ENCODE measurements at places on chromosomes 5 and 9.
A peak's percentile ranks its signal among the peaks of the same experiment; 100 is the strongest.

DNA sequence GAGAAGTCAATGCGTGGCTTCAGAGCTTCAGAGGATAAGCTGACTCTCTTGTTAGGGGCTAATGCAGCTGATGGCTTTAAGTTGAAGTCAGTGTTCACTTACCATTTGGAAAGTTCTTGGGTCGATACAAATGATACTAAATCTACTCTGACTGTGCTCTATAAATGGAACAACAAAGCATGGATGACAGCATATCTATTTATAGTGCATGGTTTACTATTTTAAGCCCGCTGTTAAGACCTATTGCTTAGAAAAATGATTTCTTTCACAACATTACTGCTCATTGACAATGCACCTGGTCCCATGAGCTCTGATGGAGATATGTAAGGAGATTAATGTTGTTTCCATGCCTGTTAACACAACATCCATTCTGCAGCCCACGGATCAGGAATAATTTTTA lies 435.7 kb downstream of the MAT2B start:
- DNase-seq = no peak

DNA sequence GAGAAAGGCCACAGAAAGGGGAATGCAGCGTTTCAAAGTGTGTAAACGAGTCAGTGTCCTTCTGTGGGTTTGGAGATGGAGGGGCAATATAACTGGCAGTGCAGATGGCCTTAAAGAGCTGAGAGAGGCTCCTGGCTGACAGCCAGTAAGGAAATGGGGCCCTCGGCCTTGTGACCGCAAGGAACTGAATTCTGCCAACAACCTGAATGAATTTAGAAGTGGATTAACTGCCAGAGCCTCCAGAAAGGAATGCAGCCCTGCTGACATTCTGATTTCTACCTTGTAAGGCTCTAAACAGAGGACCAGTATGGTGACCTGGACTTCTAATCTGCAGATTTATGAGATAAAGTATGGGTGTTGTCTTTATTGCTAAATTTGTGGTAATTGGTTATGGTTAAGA lies 17.5 kb upstream of the NREP start:
- no peak for DNase-seq

GRCh38 chr5:98804066-98804465 lies 30.6 kb downstream of the RGMB start:
- DNase-seq = no peak

- DNase-seq = no peak
Measured at GRCh38 chr5:6737043-6737941, 24.1 kb downstream of the TENT4A start.

- DNase-seq = no peak
Measured at GRCh38 chr9:2761424-2761823, 44.1 kb downstream of the KCNV2 start.

DNA sequence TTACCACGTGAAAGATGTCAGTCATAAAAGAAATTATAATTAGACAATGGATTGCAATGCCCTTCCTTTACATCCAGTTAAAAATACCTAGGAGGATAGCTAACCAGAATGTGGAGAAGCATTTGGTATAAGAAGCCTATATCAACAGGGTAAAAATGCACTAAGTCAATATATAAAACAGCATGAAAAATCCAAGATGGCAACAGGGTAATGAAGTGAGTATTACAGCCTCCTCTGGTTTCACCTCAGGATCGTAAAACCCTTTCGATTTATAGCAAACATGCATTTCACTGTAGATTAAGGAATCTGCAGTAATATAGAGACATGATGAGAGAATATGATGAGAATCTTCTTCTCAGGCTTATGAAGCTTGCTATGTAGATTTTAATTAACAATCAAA lies 999.3 kb downstream of the NR2F1-AS1 start:
- no peak for DNase-seq

DNA sequence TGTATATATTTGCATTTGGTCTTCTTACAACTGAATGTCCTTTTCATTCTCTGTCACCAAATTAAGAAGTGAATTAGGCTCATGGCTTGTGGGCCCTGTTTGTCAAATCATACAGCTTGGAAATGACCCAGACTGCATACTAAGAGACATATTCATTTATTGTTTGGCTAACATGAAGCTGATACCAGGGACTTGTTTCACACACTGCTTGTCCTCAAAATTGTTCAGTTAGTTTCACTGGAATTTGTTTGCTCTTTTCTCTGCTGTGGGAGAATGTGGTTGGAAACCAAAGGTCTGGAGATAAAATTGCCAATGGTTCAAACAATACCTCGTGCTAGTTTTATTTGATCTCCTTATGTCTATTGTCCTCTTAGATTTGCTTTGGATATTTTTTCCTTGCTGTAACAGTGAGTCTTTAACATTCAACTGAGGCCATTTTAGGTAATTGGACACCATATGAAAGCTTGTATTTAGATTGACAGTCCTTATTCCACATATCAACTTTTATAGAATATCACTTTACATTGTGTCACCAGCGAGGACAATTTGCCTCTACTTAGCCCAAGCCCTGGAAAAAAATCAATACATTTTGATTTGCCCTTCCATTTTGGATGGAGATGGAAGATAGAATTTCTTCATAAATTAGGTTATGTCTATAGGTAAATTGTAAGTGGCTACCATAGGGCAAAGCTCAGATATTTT lies 144.3 kb upstream of the MTAP start:
- DNase-seq = no peak

GRCh38 chr5:145681686-145682085 lies 153.5 kb downstream of the PRELID2 start:
- DNase-seq = peak; percentile 41

DNA sequence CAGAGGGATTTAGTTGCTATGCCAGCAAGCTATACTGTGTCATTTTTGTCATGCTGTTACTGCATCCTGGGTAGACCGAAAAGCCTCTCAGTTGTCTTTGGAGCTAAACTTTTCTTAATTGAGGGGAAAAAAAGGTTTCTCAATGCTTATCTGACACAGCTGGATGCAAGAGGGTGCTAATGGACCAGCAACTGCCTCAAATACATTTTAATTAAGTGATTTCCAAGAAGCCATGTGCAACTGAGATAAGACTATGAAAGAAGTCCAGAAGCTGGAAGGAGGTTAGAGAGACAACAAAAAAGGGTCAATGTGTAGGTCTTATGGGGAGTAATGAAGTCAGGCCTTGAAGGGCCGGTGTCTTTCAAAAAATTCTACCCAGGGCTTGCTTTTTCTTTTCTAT lies 465.7 kb upstream of the DMAC1 start:
- DNase-seq = no peak

- DNase-seq = no peak
Measured at GRCh38 chr9:107018861-107019545, 156.0 kb downstream of the ZNF462 start.

DNA sequence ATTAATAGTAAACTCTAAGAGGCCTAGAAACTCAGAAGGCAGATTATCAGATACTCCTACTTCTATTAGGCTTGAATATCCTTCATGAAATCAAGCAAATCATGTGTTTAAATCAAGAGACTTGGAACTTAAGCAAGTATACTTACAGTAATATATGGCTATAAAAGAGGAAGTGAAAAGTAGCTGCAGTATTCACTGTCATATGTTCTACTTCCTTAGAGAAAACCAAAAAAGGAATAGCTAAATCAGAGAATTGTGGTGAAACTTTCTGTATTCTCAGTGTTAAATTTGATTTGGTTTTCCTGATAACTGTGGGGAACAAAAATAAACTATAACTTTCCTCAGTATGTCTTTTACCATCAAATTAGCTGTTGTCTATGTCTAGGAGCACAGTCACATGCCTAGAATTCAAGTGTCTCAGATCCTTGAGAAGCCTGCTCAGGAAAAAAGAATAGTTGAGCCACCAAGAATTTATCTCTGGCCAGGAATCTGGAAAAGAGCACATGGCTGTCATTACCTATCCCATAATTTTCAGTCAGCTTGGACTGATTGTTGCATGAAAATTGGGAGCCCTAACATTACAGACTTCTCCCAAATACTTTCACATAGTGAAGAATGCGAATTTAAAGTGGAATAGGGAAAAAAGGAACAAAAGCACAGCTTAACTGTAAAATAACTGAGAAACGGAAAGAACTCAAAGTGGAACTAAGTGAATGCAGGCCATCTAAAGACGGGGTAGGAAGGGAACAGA lies 1.7 kb downstream of the FKBP15 start:
- DNase-seq = no peak

DNA sequence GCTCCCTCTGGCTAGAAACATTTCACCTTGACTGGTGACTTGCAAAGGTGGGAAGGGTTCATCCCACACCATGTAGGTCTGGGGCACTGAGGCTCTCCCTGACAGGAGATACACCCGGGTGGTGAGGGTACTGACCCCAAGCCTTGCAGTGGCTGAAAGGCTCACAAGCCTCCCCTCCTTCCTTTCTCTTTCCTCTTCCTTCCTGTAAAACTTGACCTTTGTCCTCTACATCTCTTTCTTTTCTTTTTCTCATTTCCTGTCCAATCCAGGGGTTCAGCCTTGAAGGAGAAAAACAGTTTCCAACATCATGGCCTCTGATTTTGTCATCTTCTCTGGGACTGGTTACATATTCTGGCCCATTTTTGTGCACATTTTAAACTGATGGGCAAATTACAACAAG lies 16.6 kb downstream of the FBP2 start:
- no peak for DNase-seq

- DNase-seq = no peak
Measured at GRCh38 chr5:44402084-44402483, 12.9 kb upstream of the FGF10 start.

- no peak for DNase-seq
Measured at GRCh38 chr5:136901-137300, 44.9 kb downstream of the PLEKHG4B start.

DNA sequence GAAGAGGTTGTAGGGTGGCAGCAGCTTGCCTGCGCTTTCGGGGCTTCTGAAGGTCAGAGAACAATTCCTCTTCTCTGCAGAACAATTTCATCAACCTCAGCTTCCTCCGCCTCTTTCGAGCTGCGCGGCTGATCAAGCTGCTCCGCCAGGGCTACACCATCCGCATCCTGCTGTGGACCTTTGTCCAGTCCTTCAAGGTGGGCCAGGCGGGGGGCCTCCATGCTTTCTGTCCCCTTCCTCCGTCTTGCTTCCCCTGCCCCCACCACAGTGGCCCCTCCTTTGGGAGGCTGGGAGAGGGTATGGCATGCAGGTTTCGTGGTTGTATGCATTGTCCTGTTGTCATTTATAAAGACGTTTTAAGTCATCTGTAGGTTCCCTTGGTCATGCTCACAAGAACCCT lies 195.8 kb downstream of the CACNA1B start:
- DNase-seq = no peak

DNA sequence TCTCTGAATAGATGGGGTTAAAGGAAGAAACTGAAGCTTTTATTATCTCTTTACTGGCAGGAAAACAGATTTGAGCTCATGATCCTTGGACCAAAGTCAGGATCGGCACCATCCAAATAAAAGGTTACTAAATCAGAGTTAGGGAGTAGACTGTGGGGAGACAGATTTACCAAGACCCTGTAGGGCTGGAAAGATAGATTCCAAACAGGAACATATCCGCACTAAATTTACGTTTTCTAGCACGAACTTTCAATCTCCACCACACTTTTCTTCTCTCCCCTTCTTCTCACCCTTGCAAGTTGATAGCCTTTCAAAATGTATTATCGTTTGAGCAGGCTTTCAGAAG lies 120.0 kb upstream of the HMHB1 start:
- DNase-seq = no peak

- peak; percentile 35 for DNase-seq
Measured at GRCh38 chr9:114805670-114806525, at the start of gene TNFSF15. TSS of gene TNFSF15 (minus strand) at chr9:114806039. CDS start at chr9:114806012, 27 bp downstream.

GRCh38 chr9:97910357-97910756 lies 11.9 kb downstream of the TRMO start:
- no peak for DNase-seq

- DNase-seq = no peak
Measured at GRCh38 chr5:160616712-160617497, 195.2 kb downstream of the PTTG1 start.
